ENCODE measurements at places on chromosomes 6 and 20.

DNA sequence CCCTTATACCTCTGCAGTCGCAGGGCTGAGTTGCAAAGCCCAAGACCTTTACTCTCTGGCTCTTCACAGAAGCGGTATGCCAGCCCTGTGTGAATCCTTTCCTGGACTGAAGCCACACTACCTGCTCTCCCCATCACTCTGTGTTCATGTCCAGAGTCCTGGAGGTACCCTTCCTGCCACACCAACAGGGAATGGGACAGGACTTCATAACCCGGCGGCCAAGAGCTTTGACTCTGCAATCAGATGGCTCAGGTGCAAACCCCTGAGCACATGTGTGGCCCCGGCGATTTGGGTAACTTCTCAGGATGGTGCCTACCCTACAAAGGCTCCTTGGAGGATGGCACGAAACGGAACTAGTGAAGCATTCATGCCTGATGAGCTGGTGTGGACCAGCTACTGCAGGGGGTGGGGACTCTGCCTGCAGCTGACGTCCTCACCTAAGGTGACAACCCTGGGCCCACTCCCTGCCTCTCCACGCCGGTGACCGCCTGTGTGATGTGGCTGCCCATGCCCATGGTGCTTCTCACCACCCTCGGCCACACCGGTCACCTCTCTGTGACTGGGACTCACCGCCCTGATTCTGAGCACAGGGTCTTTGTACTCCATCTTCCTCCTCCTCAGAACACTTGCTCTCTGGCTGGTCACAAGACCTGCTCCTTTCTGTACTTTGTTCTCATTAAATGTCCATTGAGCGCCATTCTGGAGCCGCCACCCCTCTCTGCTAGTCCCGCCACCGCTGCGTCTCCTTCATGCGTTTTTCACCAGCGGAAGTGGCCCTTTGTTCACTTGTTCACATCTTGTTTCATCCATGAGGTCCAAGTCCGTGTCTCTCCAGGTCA is 116.7 kb downstream of the SULF2 start:
- no peak for DNase-seq

DNA sequence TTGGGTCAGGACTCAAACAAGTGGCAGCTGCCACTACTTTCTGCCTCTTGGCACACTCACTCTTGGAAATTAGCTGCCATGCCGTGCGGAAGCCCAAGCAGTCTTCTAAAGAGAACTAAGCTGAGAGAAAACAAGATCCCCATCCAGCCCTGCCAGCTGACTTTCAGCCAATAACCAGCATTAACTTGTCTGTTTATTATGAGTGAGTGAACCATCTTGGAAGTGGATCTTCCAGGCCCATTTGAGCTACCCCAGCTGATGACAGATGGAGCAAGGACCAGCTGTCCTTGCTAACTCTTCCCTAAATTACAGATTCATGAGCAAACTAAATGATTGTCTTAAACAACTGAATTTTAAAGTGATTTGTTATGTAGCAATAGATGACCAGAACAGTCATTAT is 73.9 kb upstream of the RBM24 start:
- no peak for DNase-seq

DNA sequence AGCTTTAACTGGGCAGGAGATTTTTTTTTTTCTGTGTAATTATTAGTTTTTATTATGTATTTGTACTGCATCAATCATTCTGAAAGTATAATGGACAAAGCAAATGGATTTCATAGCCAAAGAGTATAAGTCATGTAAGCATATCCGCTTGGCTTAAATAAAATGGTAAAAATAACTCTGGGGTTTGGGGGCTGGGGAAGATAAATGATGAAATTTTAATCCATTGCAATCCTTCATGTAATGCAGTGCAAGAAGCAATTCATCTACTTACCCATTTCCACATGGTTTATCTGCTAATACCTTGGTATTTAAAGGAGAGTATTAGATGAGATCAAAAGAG is 781.4 kb downstream of the QKI start:
- no peak for DNase-seq

DNA sequence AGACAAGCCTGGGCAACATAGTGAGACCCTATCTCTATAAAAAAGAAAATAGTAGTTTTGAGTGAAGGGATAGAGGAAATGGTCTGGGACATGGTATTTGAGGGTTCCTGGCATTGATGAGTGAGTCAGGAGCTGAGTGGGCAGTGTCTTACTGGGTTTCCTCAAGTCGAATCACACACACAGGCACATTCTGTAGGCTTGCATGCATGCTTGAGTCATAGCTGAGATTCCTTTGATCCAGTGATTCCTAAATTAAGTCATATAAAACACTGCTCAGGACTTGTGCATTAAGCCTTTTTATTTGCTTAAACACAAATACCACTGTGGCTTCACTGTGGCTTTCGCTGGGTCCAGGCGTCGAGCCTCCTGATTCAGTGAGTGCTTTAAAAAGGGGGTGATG is 71.8 kb upstream of the TMEM181 start:
- no peak for DNase-seq

- no peak for DNase-seq
These were observed at the start of gene SPEF1 for GRCh38 chr20:3781153-3781910. SPEF1 (minus strand) TSS chr20:3781448; CDS start chr20:3781287, 161 bp downstream.

DNA sequence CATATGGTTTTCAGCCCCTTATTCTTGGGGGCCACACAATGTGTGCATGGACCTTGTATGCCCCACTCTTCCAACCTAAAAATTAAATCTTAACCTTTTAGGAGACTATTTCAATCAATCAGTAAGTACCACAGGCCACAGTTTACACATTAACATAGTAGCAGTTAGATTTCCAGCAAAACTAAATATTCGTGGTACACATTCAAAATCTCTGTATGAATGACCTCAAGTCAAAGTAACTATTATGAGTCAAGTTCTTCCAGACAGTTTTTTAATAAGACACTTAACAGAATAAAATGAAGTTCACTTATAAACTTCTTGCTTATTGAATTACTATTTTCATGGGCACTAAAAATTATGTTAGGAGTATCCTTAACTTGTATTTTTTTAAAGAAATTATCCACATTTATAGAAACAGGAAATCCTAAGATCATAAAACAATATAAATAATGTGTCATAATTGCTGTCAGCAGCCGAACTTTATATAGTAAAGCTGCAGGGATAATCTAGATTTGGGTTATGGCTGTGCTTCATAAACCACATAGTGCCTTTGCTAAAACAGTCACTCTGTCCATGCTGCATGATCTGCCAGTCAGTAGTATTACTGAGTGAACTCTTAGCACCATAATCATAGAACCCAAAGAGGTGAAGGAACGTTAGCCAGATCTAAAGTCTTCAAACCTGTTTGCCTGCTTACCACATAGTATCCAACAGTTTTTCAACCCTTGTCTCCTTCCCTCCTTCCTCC is 21.7 kb downstream of the SEC63 start:
- no peak for DNase-seq

GRCh38 chr20:51600016-51600420 is 57.5 kb upstream of the NFATC2 start:
- no peak for DNase-seq

- no peak for DNase-seq
These were observed 131.1 kb downstream of the JARID2 start for GRCh38 chr6:15376900-15377487.

GRCh38 chr6:2186516-2186915 is 58.9 kb downstream of the GMDS start:
- DNase-seq: no peak

DNA sequence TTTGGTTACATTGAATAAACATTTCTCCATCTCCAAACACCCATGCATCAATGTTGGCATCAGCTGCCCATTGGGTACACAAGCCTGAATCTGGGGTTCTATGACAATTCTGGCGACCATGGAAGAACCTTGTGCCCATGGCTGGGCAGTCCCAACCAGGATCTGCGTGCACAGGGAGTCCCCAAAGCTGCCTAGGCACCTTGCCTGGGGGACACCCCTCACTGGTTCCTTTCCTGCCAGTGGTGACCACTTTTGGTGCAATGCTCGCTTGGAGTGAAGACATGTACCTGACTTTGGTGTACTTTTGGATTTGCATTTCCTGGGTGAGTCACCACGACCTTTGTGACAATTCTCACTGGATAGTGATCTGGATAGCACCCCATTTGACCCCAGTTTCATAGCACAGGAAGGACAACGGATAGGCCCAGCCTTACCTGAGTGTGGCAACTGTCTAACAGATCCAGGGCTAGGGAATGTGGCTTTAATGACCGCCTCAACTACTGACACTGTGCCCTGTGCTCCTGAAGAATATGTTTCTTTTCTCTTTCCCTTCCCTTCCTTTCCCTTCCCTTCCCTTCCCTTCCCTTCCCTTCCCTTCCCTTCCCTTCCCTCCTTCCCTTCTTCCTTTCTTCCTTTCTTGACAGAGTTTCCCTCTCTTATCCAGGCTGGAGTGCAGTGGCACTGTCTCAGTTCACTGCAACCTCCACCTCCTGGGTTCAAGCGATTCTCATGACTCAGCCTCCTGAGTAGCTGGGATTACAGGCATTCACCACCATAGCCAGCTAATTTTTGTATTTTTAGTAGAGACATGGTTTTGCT is 7.1 kb downstream of the SPINT3 start:
- no peak for DNase-seq

- DNase-seq: no peak
These were observed 89.1 kb upstream of the PLEKHG1 start for GRCh38 chr6:150510576-150510975.

DNA sequence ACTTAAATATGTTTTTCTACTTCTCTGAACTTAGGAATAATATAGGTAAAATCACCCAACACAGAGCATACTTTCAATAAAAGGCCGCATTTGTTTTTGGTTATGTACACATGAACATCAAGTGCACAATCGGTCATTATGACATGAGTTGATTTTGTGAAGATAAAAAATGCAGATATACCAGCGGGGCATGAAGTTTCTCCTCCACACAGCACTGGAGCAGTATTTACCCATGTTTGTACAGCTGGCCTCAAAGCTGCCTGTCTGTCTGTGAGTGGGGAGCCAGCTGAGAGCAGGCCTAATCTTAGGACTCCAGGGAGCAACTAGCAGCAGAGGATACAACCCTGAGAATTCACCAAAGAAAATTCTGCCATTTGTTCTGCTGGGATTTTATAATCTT is 206.5 kb downstream of the TPBG start:
- DNase-seq: no peak

GRCh38 chr6:105178110-105178509 is 1.7 kb downstream of the POPDC3 start:
- DNase-seq: no peak

GRCh38 chr6:84774157-84774984 is 10.0 kb upstream of the TBX18 start:
- DNase-seq: no peak

DNA sequence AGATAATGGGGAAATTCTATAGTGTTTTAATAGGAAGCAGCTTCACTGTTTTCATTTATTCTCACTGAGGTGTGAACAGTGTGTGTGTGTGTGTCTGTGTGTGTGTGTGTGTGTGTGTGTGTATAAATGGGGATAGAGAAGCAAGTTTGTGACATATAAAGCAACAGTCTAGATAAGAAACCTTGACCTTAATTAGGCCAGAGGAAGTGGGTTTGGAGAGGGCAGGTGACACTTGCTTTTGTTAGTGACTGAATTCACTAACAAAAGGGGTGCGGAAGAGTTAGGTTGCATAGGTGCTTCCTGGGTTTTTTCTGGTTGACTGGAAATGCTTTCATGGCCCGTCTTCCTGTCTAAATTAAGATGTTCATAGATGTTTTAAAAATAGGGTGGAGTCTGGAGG is 515.7 kb upstream of the FLRT3 start:
- DNase-seq: no peak

DNA sequence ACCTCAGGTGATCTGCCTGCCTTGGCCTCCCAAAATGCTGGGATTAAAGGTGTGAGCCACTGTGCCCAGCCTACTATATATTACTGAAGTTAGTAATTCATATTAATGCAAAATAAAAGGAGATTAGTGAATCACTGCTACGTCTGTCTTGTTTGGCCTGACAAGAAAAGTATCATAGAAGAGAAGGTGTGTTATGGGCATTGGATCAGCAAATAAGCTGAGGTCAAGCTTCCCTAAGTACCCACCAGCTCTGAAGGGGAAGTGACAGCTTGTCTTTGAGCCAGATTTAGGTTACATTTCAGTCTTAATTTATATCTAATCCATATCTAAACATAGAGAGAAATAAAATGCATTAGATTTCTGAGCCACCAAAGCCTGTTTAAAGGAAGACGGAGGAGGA is 7.1 kb downstream of the SGK1 start:
- DNase-seq: no peak

DNA sequence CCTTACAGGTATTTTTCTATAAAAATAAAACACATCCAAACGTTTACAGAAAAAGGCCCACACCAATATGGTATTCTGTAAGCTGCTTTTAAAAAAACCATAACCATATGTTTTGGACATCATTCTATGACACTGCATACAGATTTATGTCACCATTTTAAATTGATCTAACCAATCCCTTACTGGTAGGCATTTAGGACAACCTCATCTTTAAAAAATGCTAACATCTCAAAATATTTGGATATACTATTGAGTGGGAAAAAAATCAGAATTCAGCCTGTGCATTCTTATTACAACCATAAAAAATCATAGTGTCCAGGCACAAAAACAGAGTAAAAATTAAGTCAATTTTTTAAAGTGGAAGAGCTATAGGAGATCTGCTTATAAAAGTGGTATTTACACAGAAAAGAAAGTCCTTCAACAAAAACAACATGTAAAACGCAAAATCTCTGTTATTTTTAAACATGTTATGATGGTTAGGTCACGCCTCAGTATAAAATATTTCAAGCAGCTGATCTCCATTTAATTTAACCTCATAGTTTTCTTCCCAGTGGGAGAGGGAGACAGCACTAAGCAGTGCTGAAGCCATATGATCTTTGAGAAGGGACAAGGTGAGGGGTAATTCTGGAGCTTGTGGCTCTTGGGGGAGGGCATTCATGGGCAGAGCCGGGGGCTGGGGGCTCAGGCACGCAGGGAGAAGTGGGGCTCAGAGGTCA is 21.2 kb downstream of the TRAM2 start:
- DNase-seq: no peak

GRCh38 chr6:113564371-113565171 is 292.6 kb upstream of the MARCKS start:
- DNase-seq: peak; percentile 72

DNA sequence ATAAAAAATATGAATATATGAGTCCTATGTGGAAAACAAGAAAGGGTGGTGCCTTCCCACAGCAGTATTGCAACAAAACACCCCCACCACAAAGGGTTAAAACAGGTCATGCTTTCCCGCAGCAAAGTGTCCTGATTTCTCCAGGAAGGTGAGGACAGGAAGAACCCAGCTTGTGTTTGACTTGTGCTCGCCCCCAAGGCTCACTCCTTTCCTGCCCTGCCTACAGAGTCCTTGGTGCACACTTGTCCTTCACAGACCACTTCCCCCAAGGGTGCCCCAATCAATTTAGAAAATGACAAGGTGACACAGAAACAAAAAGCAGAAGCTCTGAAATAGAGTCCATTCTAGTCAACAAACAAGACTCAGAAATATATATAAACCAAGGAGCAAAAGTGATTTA is 237.4 kb downstream of the PTPRK start:
- DNase-seq: no peak

GRCh38 chr6:160172704-160173103 is 51.1 kb downstream of the SLC22A1 start:
- no peak for DNase-seq

DNA sequence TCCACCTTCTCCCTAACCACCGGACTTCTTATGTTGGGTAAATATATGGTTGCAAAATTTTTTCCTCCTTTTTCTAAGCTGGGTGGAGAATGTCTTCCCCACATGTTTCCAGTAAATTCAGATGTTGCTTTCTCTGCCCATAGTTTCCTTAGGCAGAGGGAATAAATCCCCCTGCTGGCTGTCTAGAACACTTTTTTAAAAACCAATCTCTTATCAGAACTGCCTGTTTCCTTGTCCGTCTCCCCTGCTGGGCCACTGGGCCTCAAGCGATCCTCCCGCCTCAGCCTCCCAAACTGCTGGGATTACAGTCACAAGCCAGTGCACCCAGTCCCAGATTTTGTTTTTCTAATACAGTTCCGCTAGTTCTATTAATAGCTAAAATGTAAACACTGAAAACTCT is 9.9 kb upstream of the WFDC2 start:
- DNase-seq: no peak
